ENCODE measurements at places on chromosomes 4 and X.

DNA sequence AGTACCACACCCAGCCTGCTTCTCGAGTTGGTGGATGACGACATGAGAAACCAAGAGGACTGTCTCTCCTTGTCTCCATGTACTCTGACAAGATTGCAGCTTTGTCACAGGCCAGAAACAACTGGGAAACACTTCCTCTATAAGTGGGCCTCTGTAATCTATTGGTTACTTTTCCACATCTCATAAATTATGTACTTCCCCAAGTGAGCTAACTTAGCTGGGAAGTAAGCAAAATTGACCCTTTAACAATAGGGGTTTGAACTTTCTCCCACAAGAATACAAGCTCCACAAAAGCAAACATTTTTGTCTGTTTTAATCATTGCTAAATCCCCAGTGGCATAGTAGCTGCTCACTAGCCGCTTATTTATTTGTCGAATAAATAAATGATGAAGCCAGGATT, 14.1 kb upstream of the USO1 start:
- no peak for DNase-seq

- no peak for DNase-seq
These were observed 31.1 kb upstream of the CLNK start for GRCh38 chr4:10715696-10716095.

GRCh38 chr4:24805067-24805466, 9.7 kb downstream of the SOD3 start:
- DNase-seq: no peak

GRCh38 chr4:102405821-102406401, 60.6 kb upstream of the SLC39A8 start:
- DNase-seq: no peak

DNA sequence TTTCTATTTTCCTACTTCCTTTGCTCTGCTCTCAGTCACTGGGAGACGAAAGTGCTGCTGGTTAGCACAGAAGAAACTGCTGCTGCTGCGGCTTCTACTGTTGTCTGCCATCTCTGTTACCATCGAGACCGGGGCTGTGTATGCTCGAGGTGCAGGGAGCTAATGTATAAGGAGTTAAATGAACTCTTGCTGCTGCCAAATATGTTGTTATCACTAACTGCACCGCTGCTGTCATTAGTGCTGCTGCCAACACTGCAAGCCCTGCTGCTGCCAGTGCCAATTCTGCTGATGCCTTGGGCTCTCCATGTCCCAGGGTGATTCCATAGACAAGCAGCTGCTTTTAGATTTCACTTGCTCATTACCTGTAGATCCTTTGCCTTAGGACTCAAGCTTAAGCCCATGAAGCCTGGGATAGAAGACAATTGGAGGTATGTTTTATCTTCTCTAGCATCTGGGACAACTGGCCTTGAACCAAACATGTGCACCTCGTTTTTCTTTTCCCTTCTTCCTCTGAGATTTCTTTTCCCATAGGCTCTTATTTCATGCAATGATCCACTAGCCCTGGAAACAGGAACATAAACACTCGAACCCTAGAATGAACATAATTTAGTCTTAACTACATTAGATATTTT, 107.8 kb downstream of the CCSER1 start:
- no peak for DNase-seq

All from occipital lobe (tissue), 3 donors.